NCI-H446 treated with DMSO at 0.1 percent for 48 hours (cell line): ENCODE measurements at places on chromosomes 7 and 10.

DNA sequence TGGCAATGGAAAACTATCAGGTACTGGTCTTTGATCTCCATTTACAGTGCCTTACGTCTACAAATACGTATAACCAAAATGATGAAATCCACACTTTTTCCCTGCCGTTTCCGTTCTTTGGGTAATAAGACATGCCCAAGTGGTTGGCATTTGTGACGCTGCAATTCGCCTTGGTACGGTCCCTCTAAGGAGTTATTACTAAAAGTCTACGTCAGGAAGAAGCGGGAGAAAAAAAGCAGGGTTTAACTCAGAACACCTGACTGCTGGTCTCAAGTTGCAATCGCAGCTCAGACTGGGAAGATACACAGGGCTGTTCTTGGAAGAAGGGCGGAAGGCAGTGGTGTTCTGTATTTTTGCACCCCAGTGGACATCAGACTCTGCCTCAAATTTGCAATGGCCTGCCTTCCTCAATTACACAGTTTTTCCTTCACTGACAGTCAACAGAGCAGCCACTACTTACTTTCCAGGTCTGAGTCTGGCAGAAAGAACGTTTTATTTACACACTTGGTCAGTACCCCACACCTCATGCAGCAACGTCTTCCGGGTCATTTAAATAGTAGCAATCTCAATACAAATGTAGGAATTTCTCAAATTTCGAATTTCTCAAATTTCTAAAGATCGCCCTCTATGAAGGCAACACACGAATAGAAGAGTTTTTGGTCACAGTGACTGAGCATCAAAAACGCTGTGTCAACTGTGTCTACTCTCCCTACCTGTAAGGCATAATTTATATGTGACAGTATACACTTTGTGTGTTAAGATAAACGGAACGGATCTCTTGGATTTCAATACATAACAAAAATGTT is 2.1 kb downstream of the BAIAP2L1 start:
- no peak for DNase-seq

DNA sequence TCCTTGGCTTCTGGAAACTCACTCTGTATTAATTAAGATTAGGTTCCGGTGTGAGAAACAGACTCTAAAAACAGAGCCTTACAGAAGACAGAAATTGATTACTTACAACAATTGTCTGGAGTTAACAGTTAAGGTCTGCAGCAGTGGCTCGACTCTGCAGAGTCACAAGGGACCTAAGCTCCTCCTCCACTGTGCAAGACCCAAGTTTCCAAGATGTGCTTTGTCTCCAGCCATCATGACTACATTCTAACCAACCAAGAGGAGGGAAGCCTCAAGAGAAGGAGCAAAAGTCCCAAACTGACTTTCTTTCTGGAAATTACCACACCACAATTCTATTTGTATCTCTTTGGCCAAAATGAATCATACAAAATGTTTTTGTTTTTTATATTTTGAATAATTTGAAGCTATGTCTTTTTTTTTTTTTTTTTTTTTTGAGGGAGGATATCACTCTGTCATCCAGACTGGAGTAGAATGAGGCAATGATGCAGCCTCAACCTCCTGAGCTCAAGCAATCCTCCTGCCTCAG is 14.2 kb upstream of the ODAD2 start:
- DNase-seq = no peak

- DNase-seq = no peak
Measured at GRCh38 chr7:93165447-93165846, 17.3 kb upstream of the SAMD9L start.

DNA sequence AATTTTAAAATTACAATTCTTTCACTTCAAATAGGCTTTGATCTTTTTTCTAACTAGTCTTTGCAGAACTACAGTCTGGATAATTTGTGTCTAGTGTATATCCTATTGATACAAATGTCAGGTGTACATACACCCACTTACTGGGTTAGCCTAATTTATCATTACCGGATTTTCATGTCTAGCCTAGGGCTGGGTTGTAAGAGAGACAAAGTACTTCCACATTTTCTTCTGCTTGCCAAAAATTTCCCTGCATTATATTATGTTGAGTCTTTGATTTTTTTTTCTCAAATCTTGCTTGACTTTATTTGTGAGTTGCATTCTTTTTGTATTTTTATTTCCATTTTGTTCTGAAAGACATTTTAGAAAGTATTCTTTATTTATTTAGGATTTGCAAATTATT is 284.8 kb upstream of the FZD8 start:
- no peak for DNase-seq

DNA sequence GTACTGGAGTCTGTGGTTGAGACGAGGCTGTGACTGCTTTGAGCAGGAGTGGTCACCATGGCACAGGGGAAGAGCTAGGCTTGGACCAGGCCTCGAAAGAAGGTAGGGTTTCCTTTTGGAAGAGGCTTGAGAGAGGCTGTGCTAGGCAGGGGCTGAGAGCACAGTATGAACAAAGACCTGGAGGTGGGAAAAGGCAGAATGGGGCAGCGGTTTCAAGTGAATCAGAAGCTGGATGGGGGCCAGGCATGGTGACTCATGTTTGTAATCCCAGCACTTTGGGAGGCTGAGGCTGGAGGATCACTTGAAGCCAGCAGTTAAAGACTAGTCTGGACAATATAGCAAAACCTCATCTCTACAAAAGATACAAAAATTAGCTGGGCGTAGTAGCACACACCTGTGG is 65.9 kb downstream of the CLIP2 start:
- peak; percentile 9 for DNase-seq

DNA sequence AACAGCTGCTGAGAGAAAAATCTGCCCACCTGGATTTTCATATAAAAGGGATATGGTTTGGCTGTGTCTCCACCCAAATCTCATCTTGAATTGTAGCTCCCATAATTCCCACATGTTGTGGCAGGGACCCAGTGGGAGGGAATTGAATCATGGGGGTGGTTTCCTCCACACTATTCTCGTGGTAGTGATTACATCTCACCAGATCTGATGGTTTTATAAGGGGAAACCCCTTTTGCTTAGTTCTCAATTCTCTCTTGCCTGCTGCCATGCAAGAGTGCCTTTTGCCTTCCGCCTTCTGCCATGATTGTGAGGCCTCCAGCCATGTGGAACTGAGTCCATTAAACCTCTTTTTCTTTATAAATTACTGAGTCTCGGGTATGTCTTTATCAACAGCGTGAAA is 20.8 kb upstream of the MKI67 start:
- DNase-seq = no peak

GRCh38 chr7:99235925-99236324 is 28.0 kb upstream of the KPNA7 start:
- DNase-seq = no peak

DNA sequence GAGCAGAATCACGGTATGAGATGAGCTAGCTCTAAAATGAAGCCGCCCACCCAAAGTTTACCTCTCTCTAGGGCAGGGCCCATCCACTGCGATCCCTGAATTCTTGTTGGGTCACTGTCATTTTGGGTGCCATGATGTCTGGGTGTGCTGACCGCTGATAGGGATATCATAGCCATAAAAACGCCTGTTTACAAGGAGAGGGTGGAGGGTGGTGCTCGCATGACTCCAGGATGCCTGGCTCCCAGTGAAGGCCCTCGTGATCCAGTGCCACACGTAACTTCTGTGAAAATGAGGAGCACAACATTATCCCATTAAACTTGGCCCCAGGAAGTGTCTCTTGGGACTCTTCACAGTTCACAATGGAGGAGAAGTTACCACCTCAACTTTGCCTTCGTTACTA is 139.5 kb downstream of the TCF7L2 start:
- no peak for DNase-seq

- DNase-seq = no peak
Measured at GRCh38 chr10:52420656-52421055, 106.6 kb downstream of the DKK1 start.

DNA sequence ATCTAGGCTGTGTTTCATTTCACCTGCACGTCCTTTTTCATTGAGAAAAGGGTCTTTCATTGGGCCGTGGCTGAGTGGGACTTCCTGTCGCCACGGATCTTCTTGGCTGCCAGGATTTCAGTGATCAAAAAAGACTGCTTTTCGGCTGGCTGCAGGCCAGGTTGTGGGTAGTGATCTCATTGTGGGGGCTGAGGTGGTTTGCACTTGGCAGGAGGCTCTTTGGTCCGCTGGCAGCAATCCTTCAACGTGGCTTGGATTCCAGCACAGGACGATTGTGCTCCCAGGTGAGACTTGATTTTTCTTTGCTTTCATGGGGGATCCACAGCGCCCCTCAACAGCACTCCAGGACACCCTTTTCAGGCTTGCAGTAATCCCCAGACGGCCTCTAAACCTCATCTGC is 29.0 kb upstream of the ZNF273 start:
- DNase-seq = no peak

GRCh38 chr10:124380256-124380995 is 38.3 kb downstream of the OAT start:
- no peak for DNase-seq
